CD4-positive, alpha-beta T cell treated with Interleukin-2 at 100 ng/mL for 4 hours (primary cell): ENCODE measurements at places on chromosomes 4 and X.
A peak's percentile ranks its signal among the peaks of the same experiment; 100 is the strongest.

DNA sequence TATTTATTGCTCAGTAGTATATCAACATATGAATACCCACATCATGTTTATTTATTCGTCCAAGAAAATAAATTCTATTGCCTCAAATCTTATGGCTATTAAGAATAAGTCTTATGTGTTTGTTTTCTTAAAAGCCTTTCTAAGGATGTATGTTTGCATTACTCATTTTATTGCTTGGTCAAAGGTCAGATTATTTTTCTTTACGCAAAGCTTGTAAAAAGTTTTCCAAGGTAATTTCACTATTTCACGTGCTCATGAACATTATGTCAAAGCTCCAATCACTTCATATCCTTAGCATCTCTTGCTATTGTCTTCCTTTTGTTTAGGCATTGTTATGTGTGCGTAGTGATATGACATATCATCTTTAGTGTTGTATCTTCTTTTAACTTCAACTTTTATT lies 258.5 kb upstream of the FSTL5 start:
- no peak for DNase-seq

- DNase-seq: no peak
Measured at GRCh38 chr4:98387345-98388026, 126.3 kb downstream of the RAP1GDS1 start.

- DNase-seq: no peak
Measured at GRCh38 chrX:6383488-6383887, 151.4 kb downstream of the VCX3A start.

DNA sequence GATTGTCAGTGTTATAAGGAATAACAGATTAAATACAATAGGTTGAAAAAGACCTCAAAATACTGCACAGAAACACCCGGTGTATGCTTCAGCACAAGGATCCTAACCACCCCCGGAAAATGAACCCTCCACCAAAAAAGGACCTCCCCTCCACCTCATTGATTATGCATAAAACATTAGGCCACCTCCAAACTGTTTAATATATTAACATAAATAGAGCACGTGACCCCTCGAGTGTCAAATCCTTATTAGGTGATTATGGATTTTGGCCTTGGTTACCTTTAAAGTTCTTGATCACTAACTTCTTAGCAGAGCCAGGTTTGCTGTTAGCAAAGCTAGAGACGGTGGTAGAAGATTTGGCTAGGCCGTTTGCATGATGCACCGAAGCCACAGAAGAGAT lies 958 bp downstream of the CUL4B start:
- DNase-seq: peak; percentile 25

DNA sequence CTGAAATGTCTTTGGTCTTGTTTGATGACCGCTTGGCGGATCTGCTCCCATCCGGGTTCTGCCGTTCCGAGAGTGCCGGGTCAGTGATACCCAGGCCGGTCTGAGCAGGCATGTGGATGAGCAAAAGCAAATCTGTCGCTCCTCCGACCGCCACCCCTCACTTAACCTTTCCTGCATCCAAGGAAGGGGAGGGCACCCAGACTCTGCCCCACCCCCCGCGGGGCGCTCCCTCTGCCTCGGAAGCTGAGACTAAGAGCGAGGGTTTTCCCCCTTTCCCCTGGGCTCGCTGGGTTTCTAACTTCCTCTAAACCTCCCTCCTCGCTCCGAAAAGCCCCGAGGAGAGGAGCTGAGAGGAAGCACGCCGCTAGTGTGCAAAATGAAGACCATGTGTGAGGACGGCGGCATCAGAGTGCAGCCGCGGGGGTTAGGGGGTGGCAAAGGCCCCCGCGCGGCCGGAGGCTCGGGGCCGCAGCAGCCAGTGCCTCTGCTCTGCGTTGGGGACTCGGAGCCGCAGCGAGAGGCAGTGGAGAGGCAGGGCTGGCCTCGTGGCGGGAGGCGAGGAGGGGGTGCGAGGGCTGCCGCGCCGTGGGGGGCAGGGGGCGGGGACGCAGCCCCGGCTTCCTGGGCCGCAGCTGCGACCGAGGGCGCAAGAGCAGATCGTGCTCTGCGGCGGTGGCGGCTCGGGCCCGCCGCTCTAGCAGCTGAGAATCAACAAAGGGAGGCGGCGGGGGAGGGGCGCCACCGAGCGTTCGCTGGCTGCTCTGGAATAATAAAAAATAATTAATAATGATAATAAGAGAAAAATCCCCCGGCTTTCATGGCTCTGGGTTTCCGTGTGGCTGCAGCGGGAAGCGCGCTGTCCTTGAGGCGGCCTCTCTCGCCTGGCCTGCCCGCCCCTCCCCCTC lies 55.8 kb upstream of the BCOR start:
- peak; percentile 48 for DNase-seq

DNA sequence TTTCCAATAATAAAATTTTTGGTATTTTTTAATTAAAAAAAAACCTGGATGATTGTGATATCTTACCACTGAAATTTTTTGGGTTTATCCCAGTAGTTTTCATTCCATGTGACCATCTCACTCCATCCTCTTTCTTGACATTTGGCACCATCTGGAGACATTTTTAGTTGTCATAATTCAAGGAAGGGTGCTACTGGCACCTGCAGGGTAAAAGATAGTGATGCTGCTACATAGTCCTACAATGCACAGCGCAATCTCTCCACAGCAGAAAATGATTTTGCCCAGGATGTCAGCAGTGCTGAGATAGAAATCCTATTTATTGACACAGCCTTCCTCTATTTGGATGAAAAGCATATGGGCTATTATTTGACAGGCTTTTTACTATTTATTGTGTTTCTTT lies 79.3 kb downstream of the RBPJ start:
- DNase-seq: no peak

GRCh38 chrX:65706041-65706828 lies 38.8 kb downstream of the MSN start:
- DNase-seq: peak; percentile 38
